ENCODE measurements at places on chromosomes 3 and 15. TPM values are rescaled to one million over a fixed set of nuclear protein-coding genes. Genes with fewer than 3 reads are reported as not detected.

Gene DZIP1L
- 13.7 TPM for total RNA-seq

Gene SUMF1
- 32.3 TPM for total RNA-seq

Gene ESYT3
- total RNA-seq, result 0.19 TPM

Gene PRICKLE2
- total RNA-seq, result 65.7 TPM

Gene XXYLT1
- 17.0 TPM for total RNA-seq

Gene DUOX1
- 2.5 TPM for total RNA-seq

Gene AMOTL2
- total RNA-seq, result 272 TPM

Gene CCR3
- total RNA-seq, result not detected

Gene TMEM45A
- 32.0 TPM for total RNA-seq

Gene BNC1
- total RNA-seq, result 0.42 TPM

Gene TRH
- not detected for total RNA-seq

Gene ARID3B
- total RNA-seq, result 5.8 TPM

Gene HIGD2B
- not detected for total RNA-seq

Gene GHSR
- total RNA-seq, result not detected

Gene SH2D7
- total RNA-seq, result not detected

Gene BOC
- total RNA-seq, result 37.3 TPM

Gene FANCD2OS
- not detected for total RNA-seq

Gene C2CD4A
- not detected for total RNA-seq

Gene TNNC1
- total RNA-seq, result not detected

Data from mesenteric fat pad (tissue), 1 donor.